ENCODE measurements at places on chromosomes 13 and 19.

GRCh38 chr19:30029721-30030510 lies 87.9 kb downstream of the URI1 start:
- DNase-seq, result no peak

- DNase-seq, result no peak
Measured at GRCh38 chr19:29294343-29294811, 81.4 kb upstream of the UQCRFS1 start.

DNA sequence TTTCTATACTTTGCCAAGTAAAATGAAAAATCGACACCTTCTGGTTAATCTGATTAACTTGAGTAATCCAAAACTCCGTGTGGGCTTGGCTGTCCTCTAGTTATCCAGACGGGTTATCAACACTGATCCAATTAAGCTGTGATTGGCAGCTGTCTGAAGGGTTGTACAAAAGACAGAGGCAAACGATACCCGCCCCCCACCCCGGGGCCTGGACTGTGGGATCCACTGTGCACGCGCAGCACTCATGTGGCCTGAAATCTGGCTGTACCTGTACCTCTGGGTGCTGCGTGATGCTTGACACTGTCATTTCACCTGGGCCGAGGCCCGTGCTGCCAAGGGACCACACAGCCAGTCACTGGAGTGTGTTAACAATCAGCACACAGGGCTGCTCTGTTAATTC lies 53.5 kb downstream of the COL4A2 start:
- DNase-seq, result no peak

DNA sequence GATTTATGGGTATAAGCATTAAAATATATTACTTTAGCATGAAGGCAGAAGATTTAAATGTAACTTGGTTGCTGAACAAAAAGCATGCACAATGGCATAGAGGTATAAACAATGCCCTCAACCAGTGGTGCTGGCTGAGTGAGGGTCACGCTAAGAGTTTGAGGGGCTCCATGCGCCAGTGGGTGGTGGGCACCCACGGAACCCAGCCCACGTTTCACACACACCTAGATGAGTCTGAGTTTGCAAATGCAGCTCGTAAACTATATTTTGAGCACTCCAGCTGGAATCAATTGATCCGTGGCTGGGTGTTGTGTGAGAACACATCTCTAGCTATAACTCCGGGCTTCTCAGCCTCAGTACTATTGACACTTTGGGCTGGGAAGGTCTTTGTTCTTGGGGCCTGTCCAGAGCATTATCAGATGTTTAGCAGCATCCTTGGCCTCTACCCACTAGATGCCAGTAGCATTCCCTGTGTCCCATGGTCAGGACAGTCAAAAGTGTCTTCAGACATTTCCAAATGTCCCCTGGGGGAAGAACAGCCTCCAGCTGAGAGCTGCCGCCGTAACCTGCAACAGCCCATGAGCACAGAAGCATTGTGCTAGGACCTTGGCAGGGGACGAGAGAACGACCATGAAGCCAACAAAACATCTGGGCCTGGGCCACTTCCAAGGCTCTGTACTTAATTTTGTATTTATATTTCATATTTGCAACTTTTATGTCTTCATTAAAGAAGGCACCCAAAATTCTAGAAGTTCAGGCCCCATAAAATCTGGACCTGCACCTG lies 108.1 kb upstream of the SOX1 start:
- no peak for DNase-seq

GRCh38 chr13:46914341-46914740 lies 17.5 kb upstream of the HTR2A start:
- DNase-seq, result no peak
